Activated T-helper 1 cell treated with anti-CD3 and anti-CD28 coated beads, Interleukin-12 subunit alpha, Interleukin-12 subunit beta, Interleukin-2, Interleukin-4 antibody, amounts not matched to agents 30 ng/mL and 10 ng/mL and 1 ng/mL, durations not matched to agents 14 hours and 24 hours and 36 hours (primary cell): ENCODE measurements at places on chromosomes 5 and 9.

DNA sequence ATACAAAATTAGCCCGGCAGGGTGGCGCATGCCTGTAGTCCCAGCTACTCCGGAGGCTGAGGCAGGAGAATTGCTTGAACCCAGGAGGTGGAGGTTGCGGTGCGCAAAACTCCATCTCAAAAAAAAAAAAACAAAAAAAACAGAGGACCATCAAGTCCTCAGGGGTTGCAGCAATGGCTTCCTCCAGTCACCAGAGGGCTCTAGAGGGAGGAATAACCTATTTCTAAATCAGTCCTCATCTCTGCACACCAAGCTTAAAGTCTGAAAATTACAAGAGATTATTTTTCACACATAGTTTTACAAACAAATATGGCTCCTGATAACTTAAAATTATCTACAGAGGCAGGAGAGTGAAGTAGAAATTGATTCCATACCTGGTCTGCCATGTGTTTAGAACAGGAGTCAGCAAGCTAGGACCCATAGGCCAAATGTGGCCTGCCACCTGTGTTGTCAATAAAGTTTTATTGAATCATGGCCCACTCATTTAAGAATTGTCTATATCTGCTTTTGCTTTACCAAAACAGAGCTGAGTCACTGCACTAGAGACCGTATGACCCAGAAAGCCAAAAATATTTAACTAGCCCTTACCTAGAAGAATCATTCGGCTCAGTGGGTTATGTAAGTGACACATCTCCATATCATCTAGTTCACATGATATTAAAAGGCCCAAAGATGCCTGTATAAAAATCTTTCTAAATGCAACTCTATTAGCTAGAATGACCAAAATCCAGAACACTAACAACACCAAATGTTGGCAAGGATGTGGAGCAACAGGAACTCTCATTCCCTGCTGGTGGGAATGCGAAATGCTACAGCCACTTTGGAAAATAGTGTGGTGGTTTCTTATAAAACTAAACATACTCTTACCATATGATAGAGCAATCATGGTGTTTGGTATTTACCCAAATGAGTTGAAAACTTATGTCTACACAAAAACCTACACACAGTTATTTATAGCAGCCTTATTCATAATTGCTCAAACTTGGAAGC lies 207.7 kb downstream of the FRMD3 start:
- no peaks in the 10 kb centered on the region for H3K36me3 ChIP-seq
- no peak for DNase-seq
- H3K27ac ChIP-seq, result no peak overlapping the region

GRCh38 chr5:6302075-6302474 lies 76.3 kb downstream of the MED10 start:
- no peak overlapping the region for H3K4me3 ChIP-seq
- no peak overlapping the region for H3K27ac ChIP-seq
- no peaks in the 10 kb centered on the region for H3K4me1 ChIP-seq
- no peaks in the 10 kb centered on the region for H3K27me3 ChIP-seq
- no peak for DNase-seq

DNA sequence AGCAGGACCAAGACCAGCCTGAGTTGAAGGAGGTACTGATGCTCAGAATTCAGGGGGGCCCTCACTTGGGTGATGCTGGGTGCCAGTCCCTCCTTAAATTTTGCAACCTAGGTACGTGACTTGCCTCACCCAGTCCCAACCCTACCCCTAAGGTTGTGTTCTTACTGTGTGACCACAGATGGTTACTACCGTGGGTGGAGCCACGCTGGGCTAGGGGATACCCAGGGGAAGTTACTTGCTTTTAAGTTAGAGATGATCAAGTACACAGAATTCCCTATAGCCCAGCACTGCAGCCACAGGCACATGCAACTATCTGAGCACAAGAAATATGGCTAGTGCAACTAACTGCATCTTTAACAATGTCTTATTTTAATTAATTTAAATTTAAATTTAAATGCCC lies 32.9 kb downstream of the NXNL2 start:
- H3K27ac ChIP-seq, result no peak overlapping the region
- H3K4me3 ChIP-seq, result no peak overlapping the region
- H3K4me1 ChIP-seq, result no peaks in the 10 kb centered on the region
- peak; percentile 6 for DNase-seq

DNA sequence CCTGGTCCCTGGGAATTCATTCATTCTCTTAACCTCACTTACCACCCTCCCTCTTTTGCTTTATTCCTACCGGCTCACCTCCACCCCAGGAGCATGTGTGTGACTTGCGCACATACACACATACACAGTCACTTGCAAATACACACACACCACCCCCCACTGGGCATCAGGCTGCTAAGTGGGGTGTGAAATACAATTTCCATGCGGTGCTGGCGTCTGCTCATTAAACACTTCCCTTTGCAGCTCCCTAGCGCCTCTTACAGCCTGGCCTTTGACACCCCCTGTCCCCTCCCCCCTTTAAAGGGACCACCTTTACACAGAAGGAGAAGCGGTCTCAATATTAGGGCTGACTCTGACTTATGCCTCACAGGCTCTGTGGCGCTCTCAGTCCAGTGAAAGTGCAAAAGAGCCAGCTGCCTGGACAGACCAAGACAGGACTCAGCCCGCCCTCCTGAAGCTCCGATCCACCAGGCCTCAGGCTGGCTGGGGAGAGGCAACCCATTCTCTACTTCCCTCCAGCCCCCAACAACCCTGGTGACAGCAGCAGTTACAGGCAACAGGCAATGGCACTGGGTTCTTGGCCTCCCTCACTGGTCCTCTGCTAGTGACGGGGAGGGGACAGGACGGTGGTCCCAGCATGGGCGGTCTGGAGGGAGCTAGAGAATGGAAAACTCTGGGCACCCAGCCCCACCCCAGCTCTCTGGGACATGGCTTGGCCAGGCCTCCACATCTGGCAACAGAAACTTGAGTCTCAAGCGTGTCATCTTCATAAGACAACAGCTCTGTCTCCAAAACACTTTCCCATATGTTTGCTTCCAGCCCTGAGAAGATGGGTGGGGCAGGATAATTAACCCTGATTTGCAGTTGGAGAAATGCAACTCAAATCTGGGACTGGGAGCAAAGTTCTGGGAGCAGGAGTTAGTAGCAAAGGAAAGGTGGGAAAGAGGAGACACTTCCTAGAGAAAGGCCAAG lies 12.0 kb downstream of the ENHO start:
- H3K4me1 ChIP-seq, result no peaks in the 10 kb centered on the region
- H3K36me3 ChIP-seq, result no peaks in the 10 kb centered on the region
- peaks cover 7% of the 10 kb centered on the region for H3K27me3 ChIP-seq
- H3K4me3 ChIP-seq, result no peak overlapping the region

DNA sequence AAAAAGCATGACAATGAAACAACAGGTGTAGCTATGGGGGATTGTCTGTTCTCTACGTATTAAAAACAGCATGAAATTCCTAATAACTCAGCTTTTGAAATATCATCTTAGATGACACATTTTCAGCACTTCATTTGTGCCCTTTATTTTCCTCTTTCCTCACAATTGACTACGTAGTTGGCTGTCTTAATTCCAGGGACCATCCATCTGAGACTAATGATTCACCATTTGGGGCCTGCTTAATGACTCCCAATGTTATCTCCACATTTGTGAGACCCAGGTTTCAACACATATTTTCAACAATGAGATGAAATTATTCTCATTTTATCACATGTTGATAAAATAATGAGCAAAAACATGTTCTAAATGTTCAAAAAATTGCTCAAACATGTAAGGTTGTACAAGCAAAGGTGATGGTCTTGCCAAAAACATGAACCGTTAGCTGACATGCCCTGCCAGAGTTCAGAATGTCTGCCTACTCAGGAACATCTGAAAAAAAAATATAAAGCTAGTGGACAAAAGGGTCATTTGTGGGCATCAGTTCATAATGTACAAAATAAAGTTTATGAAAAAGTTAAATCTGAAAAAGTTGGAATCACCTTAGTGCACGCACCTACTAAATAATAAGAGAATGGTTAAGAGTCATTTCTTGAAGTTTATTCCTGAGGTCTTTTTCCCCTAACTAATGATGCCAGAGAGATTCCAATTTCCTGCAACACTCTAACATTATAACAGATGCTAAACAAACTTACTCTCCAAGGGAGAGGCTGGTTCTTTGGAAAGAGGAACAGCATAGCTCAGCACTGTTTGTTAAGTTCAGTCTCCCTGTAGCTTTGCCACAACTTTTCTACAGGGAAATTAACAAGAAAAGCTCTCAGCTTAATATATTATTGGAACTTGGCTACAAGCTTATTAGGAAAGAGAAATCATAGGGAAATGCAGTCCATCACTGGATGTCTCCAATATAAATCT lies 275.5 kb downstream of the SPOCK1 start:
- DNase-seq, result no peak
- no peaks in the 10 kb centered on the region for H3K36me3 ChIP-seq
- no peak overlapping the region for H3K4me3 ChIP-seq
- H3K27me3 ChIP-seq, result no peaks in the 10 kb centered on the region

DNA sequence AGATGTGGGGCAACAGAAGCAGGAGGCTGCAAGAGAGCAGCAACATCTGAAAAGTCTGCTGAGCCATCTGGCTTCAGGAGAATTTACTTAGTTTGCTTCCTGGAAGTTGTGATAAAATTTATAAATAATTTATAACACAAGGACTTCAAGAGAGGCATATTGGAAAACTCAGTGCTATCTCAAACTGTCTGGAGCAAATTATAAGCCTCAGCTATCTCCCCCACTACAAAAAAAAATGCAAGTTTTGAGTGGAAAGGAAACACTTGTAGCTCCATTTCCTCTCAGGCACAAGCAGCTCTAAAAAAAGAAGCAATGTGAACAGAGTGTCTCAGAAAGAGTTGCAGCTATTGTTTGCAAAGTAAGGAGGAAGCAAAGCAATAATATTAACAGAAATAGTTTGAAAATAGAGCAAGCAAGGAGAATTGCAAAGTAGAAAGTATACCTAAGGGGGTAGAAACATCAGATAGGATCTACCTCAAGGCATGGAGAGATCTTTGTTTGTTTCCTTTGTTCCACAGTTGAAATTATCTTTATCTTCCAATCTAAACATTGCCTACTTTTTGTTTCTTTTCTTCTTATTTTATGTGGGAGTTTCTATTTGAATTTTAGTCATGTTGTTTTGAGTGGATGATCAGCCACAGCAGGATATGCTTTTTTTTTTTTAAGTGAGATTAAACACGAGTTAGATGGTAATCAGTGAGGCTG lies 55.9 kb upstream of the IL6ST start:
- peaks cover 6% of the 10 kb centered on the region for H3K27me3 ChIP-seq
- peak overlapping the region; percentile 54 for H3K27ac ChIP-seq
- peaks cover 32% of the 10 kb centered on the region for H3K4me1 ChIP-seq
- H3K36me3 ChIP-seq, result peaks cover 3% of the 10 kb centered on the region

GRCh38 chr5:98543490-98543889 lies 230.0 kb upstream of the RGMB start:
- no peak overlapping the region for H3K27ac ChIP-seq
- no peak for DNase-seq
- H3K4me3 ChIP-seq, result no peak overlapping the region
- H3K36me3 ChIP-seq, result no peaks in the 10 kb centered on the region

- no peak for DNase-seq
- no peaks in the 10 kb centered on the region for H3K27me3 ChIP-seq
- no peaks in the 10 kb centered on the region for H3K36me3 ChIP-seq
- H3K4me1 ChIP-seq, result no peaks in the 10 kb centered on the region
- no peak overlapping the region for H3K4me3 ChIP-seq
- no peak overlapping the region for H3K27ac ChIP-seq
These were observed 195.2 kb downstream of the AOPEP start for GRCh38 chr9:94921656-94922055.

- H3K27me3 ChIP-seq, result no peaks in the 10 kb centered on the region
- no peak overlapping the region for H3K4me3 ChIP-seq
- H3K36me3 ChIP-seq, result peaks cover 1% of the 10 kb centered on the region
- no peak overlapping the region for H3K27ac ChIP-seq
- DNase-seq, result no peak
- no peaks in the 10 kb centered on the region for H3K4me1 ChIP-seq
These were observed 44.1 kb downstream of the TJP2 start for GRCh38 chr9:69218166-69218565.

DNA sequence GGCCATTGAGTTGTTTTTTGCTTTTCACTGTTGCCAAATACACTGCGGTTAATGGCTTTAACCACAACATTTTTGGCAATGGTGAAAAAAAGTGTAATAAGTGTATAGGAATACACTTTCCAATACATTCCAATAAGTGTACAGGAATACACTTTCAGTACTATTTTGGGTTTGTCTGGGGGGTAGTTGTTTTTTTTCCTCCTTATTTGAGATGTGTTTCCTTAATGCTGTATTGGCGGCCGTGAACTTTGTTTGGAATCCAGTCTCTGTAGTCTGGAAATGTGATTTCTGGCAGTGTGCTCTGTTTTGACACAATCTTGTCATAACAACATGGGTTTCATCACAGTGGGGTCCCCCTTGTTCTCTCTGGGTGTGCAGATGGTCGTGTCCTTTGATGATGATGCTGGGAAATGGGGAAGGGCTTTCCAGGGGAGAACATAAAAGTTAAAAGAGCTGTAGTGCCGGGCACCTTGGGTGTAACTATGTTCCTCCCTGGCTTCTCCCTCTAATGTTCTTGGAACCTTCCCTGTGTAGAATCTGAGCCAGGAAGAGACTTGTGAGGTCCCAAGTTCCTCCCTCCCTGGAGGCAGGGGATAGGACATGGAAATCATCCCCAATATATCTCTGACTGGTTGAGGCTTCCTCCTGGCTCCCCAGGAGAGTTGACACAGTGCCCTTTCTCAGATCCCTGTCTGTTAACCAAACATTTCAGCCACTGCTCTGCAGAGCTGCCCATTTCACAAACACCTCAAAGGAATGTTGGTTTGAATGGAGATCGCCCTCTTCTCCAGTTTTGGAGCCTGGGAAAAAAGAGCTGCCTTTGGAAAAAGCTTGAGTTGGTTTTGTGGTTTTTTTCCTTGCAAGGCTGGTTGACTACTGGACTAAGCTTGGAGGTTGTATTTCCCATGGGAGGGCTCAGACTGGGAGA lies 44.8 kb downstream of the RCL1 start:
- no peak for DNase-seq
- no peaks in the 10 kb centered on the region for H3K27me3 ChIP-seq
- peaks cover 89% of the 10 kb centered on the region for H3K4me1 ChIP-seq
- H3K4me3 ChIP-seq, result no peak overlapping the region

DNA sequence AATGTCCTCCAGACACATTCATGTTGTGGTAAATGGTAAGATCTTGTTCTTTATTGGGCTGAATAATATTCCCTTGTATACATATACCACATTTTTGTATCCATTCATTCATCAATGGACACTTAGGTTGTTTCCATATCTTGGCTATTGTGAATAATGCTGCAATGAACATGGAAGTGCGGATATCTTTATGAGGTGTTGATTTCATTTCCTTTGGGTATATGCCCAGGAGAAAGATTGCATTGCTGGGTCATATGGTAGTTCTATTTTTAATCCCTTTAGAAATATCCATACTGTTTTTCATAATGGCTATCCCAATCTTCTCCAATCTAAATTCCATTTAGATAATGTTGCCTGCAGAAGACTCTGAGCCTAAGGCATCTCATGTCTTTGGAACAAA lies 78.0 kb upstream of the TNC start:
- H3K27ac ChIP-seq, result no peak overlapping the region
- DNase-seq, result no peak
- peaks cover 5% of the 10 kb centered on the region for H3K4me1 ChIP-seq
- no peak overlapping the region for H3K4me3 ChIP-seq

GRCh38 chr9:4315582-4316215 lies 15.8 kb upstream of the GLIS3 start:
- DNase-seq, result peak; percentile 60

- peaks cover 45% of the 10 kb centered on the region for H3K27me3 ChIP-seq
- H3K4me1 ChIP-seq, result peaks cover 41% of the 10 kb centered on the region
- peak; percentile 32 for DNase-seq
- peak overlapping the region; percentile 80 for H3K27ac ChIP-seq
These were observed 278.1 kb downstream of the AOPEP start for GRCh38 chr9:95004411-95005277.
